Breast epithelium (tissue), 4 donors: ENCODE measurements at places on chromosomes 5 and 9. TPM values are rescaled to one million over a fixed set of nuclear protein-coding genes. Genes with fewer than 3 reads are reported as not detected.

GRCh38 chr5:151677776-151678545 is 8.8 kb downstream of the SPARC start:
- DNase-seq, result no peak

GRCh38 chr5:36657563-36657995 is 51.2 kb downstream of the SLC1A3 start:
- DNase-seq, result peak; percentile 84

PCDHB16 gene
- total RNA-seq, result 4.3 TPM

HAUS6 gene
- total RNA-seq, result 14.0 TPM

GRCh38 chr9:5886114-5886939 is 4.4 kb upstream of the MLANA start:
- peak; percentile 50 for DNase-seq

GRCh38 chr5:74320526-74320925 is 320.0 kb downstream of the ENC1 start:
- DNase-seq, result no peak

DNA sequence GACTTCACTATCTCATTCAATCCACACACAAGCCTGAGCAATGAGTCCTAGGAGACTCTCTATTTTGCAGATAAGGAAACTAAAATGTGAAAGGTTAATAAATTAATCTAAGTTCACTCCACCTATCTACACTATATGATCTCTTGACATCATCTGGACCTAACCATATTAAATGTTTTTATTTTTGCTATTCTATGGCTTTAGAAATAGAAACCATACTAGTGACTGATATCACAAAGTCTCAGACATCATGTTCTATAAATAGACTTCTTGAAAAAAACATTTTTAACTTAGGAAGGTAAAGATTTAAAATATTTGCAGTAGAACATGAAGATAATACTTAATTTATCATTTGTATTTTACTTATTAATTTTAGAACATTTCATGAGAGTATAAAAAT is 9.4 kb upstream of the ADGRV1 start:
- DNase-seq, result no peak

DNAJA1 gene
- total RNA-seq, result 122 TPM

C9orf152 gene
- 7.9 TPM for total RNA-seq

IFNB1 gene
- total RNA-seq, result not detected

PCDHA9 gene
- 1.5 TPM for total RNA-seq

IFNA2 gene
- not detected for total RNA-seq
